ENCODE measurements at places on chromosomes 12 and 14. TPM values are rescaled to one million over a fixed set of nuclear protein-coding genes. Genes with fewer than 3 reads are reported as not detected.

DNA sequence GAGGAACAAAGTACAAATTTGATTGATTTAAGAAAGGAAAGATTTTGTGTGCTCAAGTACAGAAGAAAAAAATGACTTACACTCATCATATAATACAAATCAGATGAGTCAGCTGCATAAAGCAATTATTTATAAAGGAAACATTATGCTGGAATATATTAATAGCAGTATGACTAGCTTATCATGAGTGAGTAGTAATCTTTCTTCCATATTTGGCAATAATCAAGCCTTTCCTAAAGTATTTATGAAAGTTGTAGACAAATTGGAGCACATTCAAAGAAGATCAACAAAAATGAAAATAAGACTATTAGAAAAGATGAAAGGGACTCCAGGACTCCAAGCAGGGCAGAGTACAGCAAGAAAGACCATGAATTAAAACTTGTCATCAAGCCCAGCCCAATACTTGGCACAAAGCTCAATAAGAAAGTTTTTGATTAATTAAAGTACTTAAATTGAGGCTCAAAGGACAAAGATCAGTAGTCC, 32.8 kb downstream of the CCER1 start:
- no peaks in the 10 kb centered on the region for H3K27me3 ChIP-seq
- no peak overlapping the region for H3K4me3 ChIP-seq
- no peaks in the 10 kb centered on the region for H3K4me1 ChIP-seq

- H3K27me3 ChIP-seq = no peaks in the 10 kb centered on the region
- peak overlapping the region; percentile 88 for H3K4me3 ChIP-seq
- no peaks in the 10 kb centered on the region for H3K4me1 ChIP-seq
- no peak for DNase-seq
These were observed 658 bp upstream of the CEP128 start for GRCh38 chr14:80942191-80942600.

DNA sequence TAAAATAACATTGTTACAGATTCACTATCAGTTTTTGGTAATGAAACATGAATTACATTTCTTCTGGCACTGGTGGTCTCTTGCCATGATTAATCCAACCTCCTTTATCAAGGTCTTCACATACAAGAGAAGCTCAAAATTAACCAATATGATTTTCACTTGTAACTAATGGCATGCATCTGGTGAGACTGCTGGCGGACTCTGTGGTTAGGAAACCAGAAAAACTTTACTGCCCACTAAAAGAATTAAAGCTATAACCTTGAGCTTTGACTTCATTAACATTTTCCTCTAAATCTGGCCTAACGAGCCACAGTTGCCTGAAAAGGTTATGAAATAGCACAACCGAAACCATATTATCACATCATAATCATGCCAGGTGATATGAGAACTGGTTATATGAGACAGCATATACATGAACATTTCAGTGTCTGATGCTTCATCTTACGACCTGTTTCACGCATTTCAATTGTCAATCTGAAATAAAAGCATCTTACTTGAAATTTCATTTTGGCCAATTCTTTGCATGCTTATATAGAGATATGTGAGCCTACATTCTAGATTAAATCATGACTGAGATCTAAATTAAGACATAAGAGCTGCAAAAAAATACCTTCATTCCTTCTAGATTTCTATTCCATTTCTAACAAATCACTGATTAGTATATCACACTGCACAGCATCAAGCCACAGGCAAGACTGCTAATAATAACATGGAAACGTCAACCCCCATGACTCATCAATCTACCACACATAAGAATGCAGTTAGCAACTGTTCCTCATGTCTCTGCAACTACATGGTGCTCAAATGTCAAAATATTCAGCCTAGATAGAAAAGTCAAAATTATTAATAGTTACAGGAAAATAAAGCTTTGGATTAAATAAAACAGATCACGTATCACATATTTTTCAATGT, 89.3 kb downstream of the OSBPL8 start:
- no peak overlapping the region for H3K27ac ChIP-seq
- peaks cover 22% of the 10 kb centered on the region for H3K4me1 ChIP-seq
- DNase-seq = peak; percentile 31
- no peak overlapping the region for H3K4me3 ChIP-seq
- no peaks in the 10 kb centered on the region for H3K27me3 ChIP-seq

DNA sequence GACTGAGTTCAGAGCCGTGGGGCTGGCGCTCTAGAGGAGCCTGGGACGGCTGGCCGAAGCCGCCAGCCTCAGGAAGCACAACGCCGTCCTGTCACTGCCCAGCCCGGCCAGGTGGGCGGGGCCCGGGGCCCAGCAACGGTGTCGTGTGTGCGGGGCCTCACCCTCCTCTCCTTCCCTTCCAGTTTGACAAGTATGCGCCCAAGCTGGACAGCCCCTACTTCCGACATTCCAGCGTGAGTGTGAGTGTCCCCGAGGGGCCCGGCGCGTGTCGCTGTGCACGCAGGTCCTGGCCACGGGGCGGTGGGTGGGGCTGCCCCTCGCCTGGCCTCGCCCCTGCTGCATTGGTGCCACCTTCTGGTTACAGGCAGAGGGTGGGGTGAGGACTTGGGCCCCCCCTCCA, 38.3 kb downstream of the LRCOL1 start:
- H3K4me3 ChIP-seq = no peak overlapping the region
- H3K27me3 ChIP-seq = no peaks in the 10 kb centered on the region
- H3K4me1 ChIP-seq = peaks cover 14% of the 10 kb centered on the region
- H3K36me3 ChIP-seq = peaks cover 96% of the 10 kb centered on the region
- no peak overlapping the region for H3K27ac ChIP-seq

GRCh38 chr12:124750787-124751471, 112.7 kb downstream of the SCARB1 start:
- DNase-seq = no peak
- H3K27ac ChIP-seq = peak overlapping the region; percentile 8
- no peaks in the 10 kb centered on the region for H3K27me3 ChIP-seq

DNA sequence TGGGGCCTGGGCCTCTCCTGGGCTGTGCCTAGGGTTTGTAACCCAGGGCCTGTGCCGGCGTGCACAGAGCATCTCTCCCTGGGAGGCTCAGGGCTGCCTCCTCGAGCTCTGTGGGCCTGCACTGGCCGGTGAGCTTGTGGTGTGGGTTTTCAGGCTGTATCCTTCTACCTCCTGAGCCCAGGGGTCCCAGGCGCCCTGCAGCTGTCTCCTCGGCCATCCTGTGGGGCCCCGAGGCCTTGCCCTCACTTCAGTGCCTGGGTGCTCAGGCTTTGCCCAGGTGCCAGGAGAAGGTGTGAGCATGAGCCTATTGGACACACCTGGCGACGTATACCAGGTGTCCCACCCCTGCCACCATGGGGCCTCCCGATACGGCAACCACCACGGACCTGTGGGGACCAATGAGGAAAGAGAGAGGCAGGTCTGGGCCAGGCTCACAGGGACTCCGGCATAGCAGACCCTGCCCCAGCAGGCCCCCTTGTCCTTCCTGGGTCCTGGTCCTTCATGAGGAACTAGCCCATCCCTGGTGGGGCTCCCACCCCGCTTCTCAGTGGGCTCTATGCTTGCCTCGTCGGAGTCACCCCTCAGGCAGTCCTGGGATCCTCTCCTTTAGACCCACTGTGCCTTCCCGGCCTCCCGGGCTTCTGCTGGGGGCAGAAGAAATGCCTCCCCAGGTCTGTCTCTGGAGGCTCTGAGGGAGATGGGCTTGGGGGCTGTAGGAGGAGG, 400.2 kb downstream of the TMEM121 start:
- H3K27ac ChIP-seq = no peak overlapping the region
- no peaks in the 10 kb centered on the region for H3K27me3 ChIP-seq
- H3K4me3 ChIP-seq = no peak overlapping the region
- no peak for DNase-seq
- no peaks in the 10 kb centered on the region for H3K36me3 ChIP-seq

GRCh38 chr14:104388011-104388521, 191.5 kb upstream of the C14orf180 start:
- H3K4me3 ChIP-seq = no peak overlapping the region
- DNase-seq = peak; percentile 19

DNA sequence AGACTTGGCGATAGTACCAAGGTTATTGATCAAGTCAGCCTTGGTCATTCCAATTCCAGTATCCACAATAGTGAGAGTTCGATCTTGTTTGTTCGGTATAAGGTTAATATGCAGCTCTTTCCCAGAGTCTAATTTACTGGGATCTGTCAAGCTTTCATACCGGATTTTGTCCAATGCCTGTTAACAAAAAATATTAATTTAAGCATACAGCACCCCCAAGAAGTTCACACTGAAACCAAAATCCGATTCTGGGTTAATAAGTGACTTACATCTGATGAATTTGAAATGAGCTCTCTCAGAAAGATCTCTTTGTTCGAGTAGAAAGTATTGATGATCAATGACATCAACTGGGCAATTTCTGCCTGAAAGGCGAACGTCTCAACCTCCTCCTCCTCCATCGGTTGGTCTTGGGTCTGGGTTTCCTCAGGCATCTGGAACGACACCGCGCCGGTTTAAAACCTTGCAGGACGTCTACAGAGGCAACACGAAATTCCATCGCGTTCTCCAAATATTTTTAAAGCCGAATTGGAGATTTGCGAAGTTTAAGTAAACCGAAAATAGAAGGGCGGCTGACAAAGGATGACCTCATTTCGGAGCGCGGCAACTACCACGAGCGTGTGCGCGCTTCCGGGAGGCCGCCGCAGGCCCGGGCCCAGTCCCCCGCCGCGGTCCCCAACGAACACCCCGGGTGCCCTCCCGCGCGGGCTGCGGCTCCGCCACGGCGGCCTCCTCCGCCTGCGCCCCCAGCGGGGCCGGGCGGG, 716 bp downstream of the HSP90AA1 start:
- H3K4me1 ChIP-seq = peaks cover 40% of the 10 kb centered on the region
- no peaks in the 10 kb centered on the region for H3K27me3 ChIP-seq
- peak overlapping the region; percentile 73 for H3K4me3 ChIP-seq
- H3K27ac ChIP-seq = peak overlapping the region; percentile 100

DNA sequence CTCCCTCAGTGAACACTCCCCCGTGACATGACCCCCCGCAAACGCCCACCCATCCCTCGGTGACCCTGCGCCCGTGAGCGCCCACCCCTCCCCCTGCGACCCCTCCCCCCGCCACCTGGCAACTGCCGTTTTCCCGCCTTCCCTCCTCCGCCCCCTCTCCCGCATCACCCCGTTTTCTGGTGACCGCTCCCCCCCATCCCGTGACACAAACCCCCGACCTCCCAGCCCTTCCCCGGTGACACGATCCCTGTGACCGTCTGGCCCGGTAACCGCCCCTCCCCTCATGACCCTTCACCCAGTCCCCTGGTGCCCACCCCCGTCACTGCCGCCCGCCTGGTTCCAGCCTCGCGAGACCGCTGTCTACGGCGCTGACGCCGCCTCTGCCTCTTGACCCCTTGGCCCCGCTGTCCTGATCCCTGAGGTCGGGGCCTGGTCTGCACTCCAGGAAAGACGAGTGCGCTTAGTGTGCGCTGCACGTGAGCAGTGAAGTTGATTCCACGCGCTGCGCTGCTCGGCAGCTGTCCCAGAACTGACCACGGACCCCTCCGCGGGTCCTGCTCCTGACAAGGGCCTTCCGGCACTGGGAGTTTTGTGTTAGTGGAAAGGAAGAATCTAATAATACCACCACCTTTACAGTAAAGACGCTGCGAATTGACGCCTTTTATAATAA, 59.4 kb downstream of the DDX51 start:
- no peaks in the 10 kb centered on the region for H3K27me3 ChIP-seq
- DNase-seq = peak; percentile 84
- peak overlapping the region; percentile 98 for H3K27ac ChIP-seq
- no peaks in the 10 kb centered on the region for H3K36me3 ChIP-seq

GRCh38 chr12:26762186-26762585, 70.8 kb downstream of the ITPR2 start:
- H3K27ac ChIP-seq = no peak overlapping the region
- H3K4me1 ChIP-seq = peaks cover 3% of the 10 kb centered on the region
- no peak for DNase-seq

DNA sequence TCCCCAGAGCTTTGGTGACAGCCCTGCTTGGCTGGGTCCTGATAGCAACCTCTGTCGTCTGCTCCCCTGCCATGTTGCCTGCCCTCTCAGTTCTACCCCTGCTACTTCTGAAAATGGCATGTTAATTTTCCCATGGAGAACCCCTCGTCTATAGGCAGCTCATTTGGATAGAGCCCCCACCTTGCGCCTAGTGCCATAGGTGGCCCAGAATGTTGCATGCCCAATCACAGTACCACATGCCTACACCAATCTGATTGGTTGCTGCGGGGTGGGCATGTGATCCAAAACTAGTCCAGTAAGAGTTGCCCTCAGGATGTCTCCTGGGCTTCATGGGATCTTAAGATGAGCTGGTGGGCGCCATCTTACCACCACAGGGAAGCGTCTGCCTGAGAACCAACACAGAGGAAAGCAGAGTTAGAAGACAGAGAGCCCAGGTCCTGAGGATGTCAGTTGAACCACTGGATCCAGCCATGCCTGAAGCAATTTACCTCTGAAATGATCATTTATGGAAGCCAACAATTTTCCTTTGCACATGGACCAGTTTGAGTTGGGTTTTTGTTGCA, 85.7 kb downstream of the PAPOLA start:
- peaks cover 4% of the 10 kb centered on the region for H3K27me3 ChIP-seq
- H3K4me3 ChIP-seq = no peak overlapping the region
- no peaks in the 10 kb centered on the region for H3K36me3 ChIP-seq
- DNase-seq = no peak
- H3K27ac ChIP-seq = no peak overlapping the region

DNA sequence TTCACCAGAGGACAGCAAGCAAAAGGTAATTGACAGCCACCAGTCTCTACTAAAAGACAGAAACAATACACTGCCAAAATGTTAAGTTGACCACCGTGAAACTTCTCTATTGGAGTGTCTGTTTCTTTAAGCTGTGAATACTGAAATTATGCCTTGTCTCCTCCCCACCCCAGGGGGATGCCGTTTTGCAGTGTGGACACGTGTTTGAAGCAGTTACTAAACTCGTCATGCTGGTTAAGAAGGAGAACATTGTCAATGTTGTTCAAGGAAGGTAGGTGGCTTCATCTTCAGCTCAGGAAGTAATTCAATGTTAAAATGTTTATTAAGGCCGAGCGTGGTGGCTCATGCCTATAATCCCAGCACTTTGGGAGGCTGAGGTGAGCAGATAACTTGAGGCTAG, 32.8 kb downstream of the KCTD10 start:
- no peaks in the 10 kb centered on the region for H3K36me3 ChIP-seq
- no peak overlapping the region for H3K4me3 ChIP-seq
- no peak for DNase-seq

GRCh38 chr12:108101605-108102175, 27.4 kb upstream of the WSCD2 start:
- H3K4me3 ChIP-seq = no peak overlapping the region
- no peaks in the 10 kb centered on the region for H3K36me3 ChIP-seq
- H3K27ac ChIP-seq = no peak overlapping the region
- H3K27me3 ChIP-seq = peaks cover 4% of the 10 kb centered on the region
- H3K4me1 ChIP-seq = no peaks in the 10 kb centered on the region

Gene AMHR2
- not detected for total RNA-seq

Gene INSM2
- total RNA-seq = not detected

Gene DLK1
- total RNA-seq = 24.6 TPM

Gene ACOT6
- total RNA-seq = not detected

Gene STYK1
- total RNA-seq = 9.8 TPM
